ENCODE measurements at places on chromosomes 2 and 18. TPM values are rescaled to one million over a fixed set of nuclear protein-coding genes. Genes with fewer than 3 reads are reported as not detected.

MRO gene
- 0.18 TPM for total RNA-seq

DNA sequence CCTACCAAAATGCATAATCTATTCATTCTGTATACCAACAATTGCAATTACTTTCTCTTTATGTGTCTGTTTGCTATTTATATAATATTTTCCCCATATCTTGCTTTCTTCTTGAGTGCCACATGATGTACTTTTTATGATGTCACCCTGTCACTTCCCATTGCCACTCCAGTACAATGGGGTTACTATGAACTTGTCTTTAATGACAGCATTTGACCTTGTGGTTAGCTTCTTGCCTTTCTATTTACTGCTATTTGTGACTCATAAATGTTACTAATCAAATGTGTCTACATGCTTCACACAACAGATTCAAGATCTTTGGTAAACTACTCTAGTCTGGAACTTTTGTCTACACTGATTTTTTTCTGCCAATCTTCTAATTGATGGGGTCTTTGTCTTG is 486.3 kb downstream of the NR4A2 start:
- no peak for DNase-seq

EPHA4 gene
- total RNA-seq, result 10.2 TPM

GRCh38 chr2:151665959-151666358 is 68.3 kb downstream of the NEB start:
- no peak for DNase-seq

GRCh38 chr18:24734058-24734457 is 273.6 kb downstream of the HRH4 start:
- DNase-seq, result no peak

PLGLB1 gene
- 4.4 TPM for total RNA-seq

TMEM182 gene
- 4.6 TPM for total RNA-seq

DNA sequence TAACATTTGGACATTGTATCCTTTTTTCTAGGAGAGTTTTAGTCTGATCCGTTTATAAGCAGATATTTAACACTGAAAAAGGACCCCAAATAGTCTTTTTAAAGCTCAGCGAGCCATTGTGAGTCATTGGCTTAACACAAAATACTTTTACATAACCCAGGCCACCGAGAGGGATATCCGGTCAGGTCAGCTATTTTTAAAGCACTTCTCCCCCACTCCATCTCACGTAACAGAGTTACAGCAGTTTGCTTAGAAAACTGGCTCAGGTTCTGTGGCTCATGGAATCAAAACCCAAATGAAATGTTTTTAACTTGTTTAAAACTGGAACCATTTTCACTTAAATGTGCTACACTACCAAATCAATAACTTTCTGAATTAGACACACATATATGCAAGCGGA is 23.9 kb downstream of the COL4A3 start:
- DNase-seq, result no peak

PCARE gene
- total RNA-seq, result not detected

GRCh38 chr2:101145406-101145805 is 5.8 kb downstream of the TBC1D8 start:
- DNase-seq, result no peak

- DNase-seq, result no peak
Measured at GRCh38 chr2:192043216-192043870, 151.4 kb downstream of the TMEFF2 start.

DNA sequence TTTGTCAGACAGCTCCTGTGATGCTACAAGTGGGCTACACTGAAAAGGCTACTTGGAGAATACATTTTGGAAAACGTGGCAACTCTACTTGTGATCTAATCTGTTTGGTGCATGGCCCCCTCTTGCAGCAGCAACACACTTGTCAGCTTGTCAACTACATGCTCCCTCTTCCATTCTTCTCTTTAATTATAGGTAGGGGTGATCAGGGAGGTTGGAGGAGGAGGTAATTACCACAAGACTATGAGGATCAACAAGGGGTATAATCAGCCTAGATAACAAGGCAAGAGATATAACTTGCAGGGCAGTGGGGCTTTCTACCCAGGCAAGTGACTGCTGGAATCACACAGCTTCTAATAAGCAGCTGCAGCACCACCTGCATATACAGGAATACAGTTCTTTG is 104.9 kb downstream of the ACVR1 start:
- DNase-seq, result no peak

- DNase-seq, result no peak
Measured at GRCh38 chr18:3931013-3931315, 481.0 kb downstream of the TGIF1 start.
